ENCODE measurements at places on chromosomes 11 and 22.

DNA sequence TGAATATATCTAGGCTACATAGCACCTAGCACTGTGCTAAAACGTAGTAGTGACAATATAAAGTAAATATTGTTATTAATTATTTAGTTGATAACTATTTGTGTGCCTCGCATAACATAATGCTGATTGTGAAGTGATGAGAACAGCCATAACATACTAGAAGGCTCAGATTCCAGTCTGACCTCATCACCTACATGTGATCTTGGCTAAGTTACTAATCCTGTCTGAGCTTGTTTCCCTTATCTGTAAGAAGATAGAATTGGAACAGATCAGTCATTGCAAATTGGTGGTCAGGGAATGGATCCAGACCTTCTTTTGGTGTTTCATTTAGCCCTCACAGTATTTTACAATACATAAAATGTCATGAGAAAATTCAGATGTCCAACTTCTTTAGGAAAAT, 103.4 kb upstream of the SEZ6L start:
- DNase-seq = no peak

DNA sequence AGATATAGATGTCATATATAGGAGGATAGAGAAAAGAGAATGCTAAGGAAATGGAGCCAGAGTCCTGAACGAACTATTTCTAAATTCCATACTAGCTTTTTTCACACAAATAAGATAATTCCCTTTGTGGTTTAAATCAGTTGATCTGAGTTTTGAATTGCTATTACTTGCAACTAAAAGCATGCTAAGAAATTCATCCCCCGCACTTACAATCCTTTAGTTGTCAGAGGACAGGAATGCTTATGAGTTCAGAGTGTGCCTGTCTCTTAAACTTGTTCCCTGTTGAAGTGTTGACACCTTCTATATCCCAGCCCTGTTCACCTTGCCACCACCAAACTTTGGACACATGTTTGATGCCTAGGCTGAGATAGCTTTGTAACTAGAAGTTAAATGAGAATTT, 406.2 kb downstream of the METTL15 start:
- DNase-seq = no peak

- DNase-seq = no peak
Observed at GRCh38 chr11:86138958-86139357, 70.1 kb upstream of the PICALM start.

DNA sequence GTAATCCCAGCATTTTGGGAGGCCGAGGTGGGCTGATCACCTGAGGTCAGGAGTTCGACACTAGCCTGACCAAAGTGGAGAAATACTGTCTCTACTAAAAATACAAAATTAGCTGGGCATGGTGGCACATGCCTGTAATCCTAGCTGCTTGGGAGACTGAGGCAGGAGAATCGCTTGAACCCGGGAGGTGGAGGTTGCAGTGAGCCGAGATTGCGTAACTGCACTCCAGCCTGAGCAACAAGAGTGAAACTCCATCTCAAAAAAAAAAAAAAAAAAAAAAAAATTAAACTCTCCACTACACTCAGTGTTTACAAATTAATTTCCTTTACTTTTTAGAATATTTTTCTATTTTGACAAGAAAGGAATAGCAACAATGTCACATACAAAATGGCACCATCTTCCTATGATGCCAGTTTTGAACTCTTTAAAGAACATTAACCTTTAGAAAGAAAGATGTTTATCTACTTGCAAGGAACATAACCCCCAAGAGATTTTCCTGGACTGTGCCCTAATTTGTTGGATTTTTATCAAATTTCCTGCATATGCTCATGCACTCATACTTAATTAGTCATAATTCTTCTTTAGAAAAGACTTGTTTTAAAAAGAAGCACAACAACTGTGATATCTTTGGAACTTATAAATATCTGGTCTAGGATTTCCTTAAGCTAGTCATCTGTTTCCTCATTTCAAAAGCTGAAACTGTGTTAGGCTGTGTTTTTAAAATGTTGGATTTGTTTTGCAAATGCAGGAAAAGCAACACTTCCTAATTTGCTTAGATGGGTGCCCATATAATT, 22.6 kb upstream of the HIPK3 start:
- no peak for DNase-seq
